ENCODE measurements at places on chromosomes 13 and 19. TPM values are rescaled to one million over a fixed set of nuclear protein-coding genes. Genes with fewer than 3 reads are reported as not detected.

TMPRSS9 gene
- total RNA-seq, result not detected

SIGLEC10 gene
- 10.2 TPM for total RNA-seq

F7 gene
- 0.33 TPM for total RNA-seq

ADGRE2 gene
- total RNA-seq, result 9.8 TPM

ZNF433 gene
- 8.8 TPM for total RNA-seq

FAAP24 gene
- 1.8 TPM for total RNA-seq

DNA sequence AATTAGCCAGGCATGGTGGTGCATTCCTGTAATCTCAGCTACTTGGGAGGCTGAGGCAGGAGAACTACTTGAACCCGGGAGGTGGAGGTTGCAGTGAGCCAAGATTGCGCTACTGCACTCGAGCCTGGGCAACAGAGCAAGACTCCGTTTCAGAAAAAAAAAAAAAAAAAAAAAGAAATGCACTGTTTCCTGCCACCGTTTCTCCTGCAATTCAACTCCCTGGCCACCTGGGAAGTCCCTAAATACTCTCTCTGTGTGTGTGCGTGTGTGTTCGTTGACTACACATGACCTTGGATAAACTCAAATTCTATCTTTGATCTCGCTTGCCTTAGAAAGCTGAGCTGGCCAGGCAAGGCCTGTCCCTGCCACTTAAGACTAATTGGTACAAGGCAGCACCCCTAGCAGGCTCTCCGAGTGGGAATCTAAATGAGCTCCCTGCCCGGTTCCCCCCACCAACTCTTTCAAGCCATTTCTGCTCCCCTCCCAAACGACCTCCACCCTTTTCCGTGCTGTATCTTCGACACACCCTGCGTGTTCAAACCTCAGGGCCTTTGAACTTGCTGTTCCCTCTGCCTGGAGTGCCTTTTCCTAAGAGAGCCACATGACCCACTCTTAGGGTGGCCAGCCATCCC is 5.2 kb upstream of the BCAT2 start:
- H3K36me3 ChIP-seq, result no peaks in the 10 kb centered on the region
- no peak for DNase-seq
- peak overlapping the region; percentile 33 for H3K27ac ChIP-seq
- H3K4me3 ChIP-seq, result no peak overlapping the region
- H3K27me3 ChIP-seq, result no peaks in the 10 kb centered on the region
- peaks cover 5% of the 10 kb centered on the region for H3K4me1 ChIP-seq

- no peaks in the 10 kb centered on the region for H3K27me3 ChIP-seq
- no peak within 1 kb of the TSS for H3K4me3 ChIP-seq
- H3K4me1 ChIP-seq, result no peaks in the 10 kb centered on the region
- H3K27ac ChIP-seq, result no peak within 1 kb of the TSS
These were observed at the start of gene KCTD4 for GRCh38 chr13:45200701-45201232. KCTD4 (minus strand) TSS chr13:45201045; CDS start chr13:45194567, 6,478 bp downstream.

GRCh38 chr19:14147797-14148605 is 11.6 kb upstream of the ASF1B start:
- peak overlapping the region; percentile 74 for H3K27ac ChIP-seq
- H3K36me3 ChIP-seq, result no peaks in the 10 kb centered on the region
- no peak overlapping the region for H3K4me3 ChIP-seq
- H3K4me1 ChIP-seq, result peaks cover 8% of the 10 kb centered on the region

DNA sequence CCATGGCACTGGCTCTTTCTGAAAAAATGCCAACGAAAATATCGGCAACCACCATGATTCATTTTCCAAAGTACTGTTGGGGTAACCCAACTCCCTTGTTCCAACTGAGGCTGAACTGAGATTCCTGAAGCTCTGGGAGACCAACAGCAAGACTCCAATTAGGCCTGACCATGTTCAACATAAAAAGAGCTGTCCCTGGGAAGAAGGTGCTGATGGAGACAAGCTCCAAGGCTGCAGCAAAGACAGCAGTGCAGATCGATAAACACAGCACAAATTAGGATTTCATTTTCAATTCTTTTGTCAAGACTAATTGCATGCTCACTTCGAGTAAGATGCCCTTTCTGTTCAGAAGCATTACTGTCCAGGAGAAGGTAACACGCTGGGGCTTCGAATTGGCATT is 968.0 kb downstream of the UQCRFS1 start:
- H3K27me3 ChIP-seq, result no peaks in the 10 kb centered on the region
- H3K4me1 ChIP-seq, result no peaks in the 10 kb centered on the region
- DNase-seq, result no peak
- H3K27ac ChIP-seq, result no peak overlapping the region

DNA sequence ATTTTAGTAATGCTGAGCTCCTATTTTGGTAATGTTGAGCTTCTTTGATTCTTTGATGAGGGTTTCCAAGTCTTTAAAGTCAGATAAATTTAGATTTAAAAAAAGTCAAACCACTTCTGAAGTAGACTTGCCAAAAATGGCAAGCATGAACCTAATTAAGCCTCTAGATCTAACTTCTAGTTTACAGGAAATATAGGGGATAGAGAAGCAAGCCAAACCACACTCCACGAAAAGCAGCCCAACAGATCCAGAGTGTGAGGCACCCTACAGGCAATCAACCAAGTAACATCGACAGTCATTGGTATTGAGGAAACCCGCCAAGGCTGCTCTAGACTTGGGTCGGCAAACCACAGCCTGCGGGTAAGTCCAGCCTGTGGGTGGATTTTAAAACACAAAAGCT is 3.7 kb downstream of the GGACT start:
- no peaks in the 10 kb centered on the region for H3K27me3 ChIP-seq
- no peaks in the 10 kb centered on the region for H3K4me1 ChIP-seq
- DNase-seq, result no peak
- H3K36me3 ChIP-seq, result no peaks in the 10 kb centered on the region
- no peak overlapping the region for H3K27ac ChIP-seq

GRCh38 chr13:51451134-51451466 is 1.7 kb downstream of the INTS6 start:
- H3K27me3 ChIP-seq, result no peaks in the 10 kb centered on the region
- H3K36me3 ChIP-seq, result peaks cover under 1% of the 10 kb centered on the region
- no peak for DNase-seq
- peak overlapping the region; percentile 98 for H3K4me3 ChIP-seq

DNA sequence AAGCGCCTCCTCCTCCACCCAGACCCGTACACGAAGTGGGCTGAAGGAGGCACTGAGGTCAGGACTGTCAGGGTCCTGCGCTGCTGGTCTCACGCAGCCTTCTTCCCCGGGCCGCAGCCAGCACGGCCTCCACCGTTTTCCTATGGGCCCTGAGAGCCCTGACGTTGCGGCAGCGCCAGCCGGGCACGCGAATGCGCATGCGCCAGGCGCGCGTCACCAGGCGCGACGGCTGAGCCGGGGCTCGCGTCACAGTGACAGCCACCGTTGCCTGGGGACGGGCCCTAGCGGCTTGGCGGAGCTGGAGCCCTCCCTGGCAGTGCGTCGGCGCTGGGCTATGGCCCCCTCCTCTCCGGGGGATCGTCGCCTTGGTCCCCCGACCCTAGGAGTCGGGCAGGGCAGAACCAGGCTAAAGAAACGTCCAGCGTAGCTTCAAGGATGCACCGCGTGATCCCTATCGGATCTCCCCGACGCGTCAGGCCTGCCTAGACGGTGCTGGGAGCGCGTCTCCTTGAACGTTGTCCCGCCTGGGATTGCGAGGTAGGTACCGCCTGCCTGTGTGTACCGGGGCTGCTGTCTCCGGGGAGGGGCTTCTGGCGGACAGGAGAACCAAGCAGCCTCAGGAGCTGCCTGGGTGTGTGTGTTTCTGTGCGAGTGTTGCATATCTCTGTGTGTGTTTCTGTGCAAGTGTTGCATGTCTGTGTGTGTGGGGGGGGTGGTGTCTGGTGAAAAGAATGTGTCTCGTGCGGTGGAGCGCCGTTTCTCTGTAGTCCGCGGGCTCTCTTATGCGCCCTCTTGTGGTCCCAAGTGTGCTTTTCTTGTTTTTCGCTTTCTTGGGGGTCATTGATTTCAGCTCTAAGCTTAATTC is 43.2 kb downstream of the ZNF571 start:
- H3K4me1 ChIP-seq, result no peaks in the 10 kb centered on the region
- H3K27me3 ChIP-seq, result no peaks in the 10 kb centered on the region
- H3K36me3 ChIP-seq, result no peaks in the 10 kb centered on the region
- H3K4me3 ChIP-seq, result no peak overlapping the region
- no peak for DNase-seq
- peak overlapping the region; percentile 19 for H3K27ac ChIP-seq

GRCh38 chr19:17522988-17523872 is 11.8 kb downstream of the PGLS start:
- no peak for DNase-seq
- no peak overlapping the region for H3K27ac ChIP-seq
- peaks cover 13% of the 10 kb centered on the region for H3K27me3 ChIP-seq
- no peaks in the 10 kb centered on the region for H3K36me3 ChIP-seq
- no peaks in the 10 kb centered on the region for H3K4me1 ChIP-seq
- no peak overlapping the region for H3K4me3 ChIP-seq

DNA sequence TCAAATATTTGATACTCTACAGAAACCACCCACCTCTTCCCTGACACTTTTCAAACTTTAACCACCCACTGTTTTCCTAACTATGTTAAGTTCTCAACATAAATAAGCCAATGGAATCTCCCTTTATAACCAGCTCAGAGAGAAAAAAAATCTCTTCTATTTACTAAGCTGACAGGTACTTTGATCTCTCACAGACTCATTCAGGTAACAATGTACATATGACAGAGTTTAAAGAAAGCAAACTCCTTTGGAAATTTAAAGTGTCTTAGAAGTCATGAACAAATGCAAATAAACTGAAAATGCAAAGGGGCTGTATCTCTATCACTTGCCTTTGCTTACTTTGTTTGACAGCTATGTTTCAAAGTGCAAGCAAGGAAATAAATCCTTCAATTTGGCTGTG is 109.3 kb downstream of the KLF12 start:
- no peaks in the 10 kb centered on the region for H3K27me3 ChIP-seq
- no peak overlapping the region for H3K4me3 ChIP-seq
- no peak overlapping the region for H3K27ac ChIP-seq
- DNase-seq, result no peak

DNA sequence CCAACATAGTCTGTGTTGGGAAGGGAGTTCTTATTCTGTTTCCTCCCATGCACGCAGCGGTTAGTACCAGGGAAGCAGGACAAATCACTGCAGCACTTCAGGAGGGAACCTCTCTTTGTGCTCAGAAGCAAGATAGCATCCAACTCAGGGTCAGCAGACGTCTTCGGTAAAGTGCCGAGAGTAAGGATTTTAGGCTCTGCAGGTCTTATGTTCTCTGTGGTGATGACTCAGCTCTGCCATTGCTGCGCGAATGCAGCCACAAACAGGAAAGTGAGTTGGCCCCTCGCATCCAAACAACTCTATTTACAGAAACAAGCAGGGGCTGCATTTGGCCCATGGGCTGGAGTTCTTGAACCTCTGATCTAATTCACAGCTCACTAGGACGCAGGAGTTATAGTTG is 122.1 kb upstream of the SPATA13 start:
- DNase-seq, result no peak
- no peak overlapping the region for H3K4me3 ChIP-seq
- H3K4me1 ChIP-seq, result peaks cover 5% of the 10 kb centered on the region
- peak overlapping the region; percentile 22 for H3K27ac ChIP-seq

DNA sequence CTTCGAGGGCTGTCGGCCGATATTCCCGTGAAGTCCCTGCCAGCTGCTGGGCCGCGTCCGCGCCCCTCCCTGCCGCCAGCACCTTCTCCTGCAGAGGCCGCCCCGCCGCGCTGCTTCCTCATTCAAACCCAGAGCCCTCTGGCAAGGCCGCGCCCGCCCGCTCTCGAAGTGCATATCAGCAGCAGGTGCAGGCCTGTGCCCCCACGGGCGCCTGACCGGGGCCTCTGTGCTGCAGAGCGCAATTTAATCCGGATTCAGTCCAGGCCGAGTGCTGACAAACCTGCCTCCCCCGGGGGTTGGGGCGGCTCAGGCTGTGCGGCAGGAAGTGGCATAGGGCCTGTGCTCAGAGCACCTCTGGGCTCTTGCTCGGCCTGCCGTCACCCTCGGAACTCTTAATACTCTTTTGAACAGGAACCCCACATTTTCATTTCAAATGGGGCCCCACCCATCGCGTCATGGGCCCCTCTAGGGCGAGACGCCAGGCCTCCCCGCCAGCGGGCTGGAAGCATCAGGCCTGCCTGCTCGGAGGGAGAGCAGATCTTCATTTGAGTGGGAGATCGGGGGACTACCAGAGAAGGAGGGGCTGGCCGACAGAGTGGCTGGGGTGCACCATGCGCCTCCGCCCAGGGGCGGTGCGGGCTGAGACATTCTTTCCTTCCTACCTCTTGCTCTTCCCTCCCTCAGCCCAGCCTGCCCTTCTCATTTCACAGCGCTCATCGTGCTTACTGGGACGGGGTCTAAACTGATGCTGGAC is 125.7 kb downstream of the TNFRSF19 start:
- H3K27me3 ChIP-seq, result no peaks in the 10 kb centered on the region
- no peak for DNase-seq
- no peak overlapping the region for H3K27ac ChIP-seq

- no peak overlapping the region for H3K27ac ChIP-seq
- DNase-seq, result no peak
- H3K4me1 ChIP-seq, result peaks cover 4% of the 10 kb centered on the region
- H3K4me3 ChIP-seq, result no peak overlapping the region
- no peaks in the 10 kb centered on the region for H3K36me3 ChIP-seq
These were observed 14.5 kb upstream of the DOCK9 start for GRCh38 chr13:98992355-98992754.

GRCh38 chr13:30796631-30797601 is 61.6 kb downstream of the ALOX5AP start:
- H3K27ac ChIP-seq, result peak overlapping the region; percentile 76
- H3K4me1 ChIP-seq, result peaks cover 22% of the 10 kb centered on the region
- H3K36me3 ChIP-seq, result no peaks in the 10 kb centered on the region
